Activated naive CD8-positive, alpha-beta T cell treated with anti-CD3 and anti-CD28 coated beads for 36 hours (primary cell): ENCODE measurements at places on chromosomes 2 and 18. TPM values are rescaled to one million over a fixed set of nuclear protein-coding genes. Genes with fewer than 3 reads are reported as not detected.
A peak's percentile ranks its signal among the peaks of the same experiment; 100 is the strongest.

GBX2 gene
- total RNA-seq = not detected

CIDEA gene
- total RNA-seq = not detected

ADAM23 gene
- not detected for total RNA-seq

UGP2 gene
- total RNA-seq = 70.0 TPM

AGXT gene
- total RNA-seq = not detected

VSNL1 gene
- not detected for total RNA-seq

ESPNL gene
- total RNA-seq = not detected

ZNF385B gene
- total RNA-seq = not detected

CASP10 gene
- total RNA-seq = 26.5 TPM

CCDC68 gene
- not detected for total RNA-seq

SLC25A12 gene
- 24.5 TPM for total RNA-seq

FAM124B gene
- total RNA-seq = 0.52 TPM

EPB41L3 gene
- total RNA-seq = 0.80 TPM

DNA sequence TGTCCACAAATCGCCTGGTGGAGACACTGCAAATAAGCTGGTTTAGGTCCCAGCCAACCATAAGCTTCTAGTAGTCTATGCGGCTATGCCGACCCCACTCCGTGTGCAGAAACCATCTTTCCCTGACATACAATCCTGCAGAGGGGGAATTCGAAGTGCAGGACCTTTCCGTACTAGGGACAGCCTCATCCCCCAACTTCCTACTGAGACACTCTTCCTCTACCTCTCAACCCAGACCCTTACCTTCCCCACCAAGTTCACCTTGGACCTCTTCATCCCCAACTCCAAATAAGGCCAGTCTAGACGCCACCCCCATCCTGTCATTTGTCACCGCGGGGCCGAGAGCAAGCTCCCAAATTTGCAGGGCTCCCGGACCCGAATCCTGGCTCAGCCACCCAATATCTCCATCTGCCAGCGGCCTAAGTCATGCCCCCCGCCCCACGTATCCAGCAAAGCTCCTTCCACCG is 496 bp downstream of the SUCLG1 start:
- peak; percentile 17 for DNase-seq

DNA sequence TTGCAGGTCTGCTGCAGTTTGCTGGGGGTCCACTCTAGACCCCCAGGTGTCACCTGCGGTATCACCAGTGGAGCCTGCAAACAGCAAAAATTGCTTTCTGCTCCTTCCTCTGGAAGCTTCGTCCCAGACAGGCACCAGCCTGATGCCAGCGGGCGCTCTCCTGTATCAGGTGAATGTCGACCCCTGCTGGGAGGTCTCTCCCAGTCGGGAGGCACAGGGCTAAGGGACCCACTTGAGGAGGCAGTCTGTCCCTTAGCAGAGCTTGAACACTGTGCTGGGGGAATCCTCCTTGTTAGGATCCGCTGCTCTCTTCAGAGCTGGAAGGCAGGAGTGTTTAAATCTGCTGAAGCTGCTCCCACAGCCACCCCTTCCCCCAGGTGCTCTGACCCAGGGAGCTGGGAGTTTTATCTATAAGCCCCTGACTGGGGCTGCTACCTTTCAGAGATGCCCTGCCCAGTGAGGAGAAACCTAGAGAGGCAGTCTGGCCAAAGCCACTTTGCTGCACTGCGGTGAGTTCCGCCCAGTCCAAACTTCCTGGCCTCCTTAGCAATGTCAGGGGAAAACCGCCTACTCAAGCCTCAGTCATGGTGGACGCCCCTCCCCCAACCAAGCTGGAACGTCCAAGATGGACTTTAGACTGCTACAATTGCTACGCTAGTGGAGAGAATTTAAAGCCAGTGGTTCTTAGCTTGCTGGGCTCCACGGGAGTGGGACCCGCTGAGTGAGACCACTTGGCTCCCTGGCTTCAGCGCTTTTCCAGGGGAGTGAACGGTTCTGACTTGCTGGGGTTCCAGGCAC is 652.5 kb downstream of the KCNJ3 start:
- DNase-seq = no peak

GRCh38 chr2:158921599-158922408 is 46.6 kb upstream of the TANC1 start:
- DNase-seq = no peak

- DNase-seq = no peak
Measured at GRCh38 chr2:241082341-241083090, 19.6 kb downstream of the MTERF4 start.

- peak; percentile 29 for DNase-seq
Measured at GRCh38 chr2:8684540-8684877, 2.7 kb downstream of the ID2 start.

DNA sequence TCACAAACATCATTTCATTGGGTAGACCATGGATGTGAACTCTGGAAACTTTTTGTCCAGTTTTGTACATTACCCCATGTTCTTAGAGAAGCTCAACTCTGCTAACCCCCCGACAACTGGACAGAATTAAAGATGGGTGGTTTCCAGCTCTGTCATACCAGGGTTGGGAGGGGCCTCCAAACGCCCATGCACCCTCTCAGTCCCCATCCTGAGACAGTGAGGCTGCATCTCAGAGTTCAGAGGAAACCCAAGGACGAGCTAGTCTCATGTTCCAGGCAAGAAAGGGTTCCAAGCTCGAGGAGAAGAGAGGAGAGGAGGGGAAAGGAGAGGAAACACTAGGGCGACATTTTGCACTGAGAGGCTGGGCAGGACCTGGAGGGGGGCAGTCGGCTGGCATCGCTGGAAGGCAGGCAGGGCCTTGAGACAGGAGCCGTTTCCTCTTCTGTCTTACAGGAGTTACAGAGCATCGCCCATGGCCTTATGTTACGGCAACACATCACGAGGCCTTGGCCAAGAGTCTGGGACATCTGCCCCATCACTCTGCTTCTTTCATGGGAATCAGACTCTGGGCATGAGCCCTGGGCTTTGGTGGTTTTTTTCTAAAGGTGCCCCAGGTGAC is 16.4 kb downstream of the MAL start:
- DNase-seq = no peak

DNA sequence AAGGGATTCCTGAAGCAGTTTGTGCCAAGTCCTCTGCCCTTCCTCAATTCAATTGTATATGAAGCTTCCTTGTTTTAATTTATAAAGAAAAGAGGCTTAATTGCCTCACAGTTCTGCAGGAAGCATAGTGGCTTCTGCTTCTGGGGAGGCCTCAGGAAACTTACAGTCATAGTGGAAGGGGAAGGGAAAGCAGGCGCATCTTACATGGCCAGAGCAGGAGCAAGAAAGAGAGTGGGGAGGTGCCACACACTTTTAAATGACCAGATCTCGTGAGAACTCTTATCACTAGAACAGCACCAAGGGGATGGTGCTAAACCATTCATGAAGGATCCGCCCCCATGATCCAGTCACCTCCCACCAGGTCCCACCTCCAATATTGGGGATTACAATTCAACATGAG is 114.2 kb downstream of the SGPP2 start:
- DNase-seq = no peak

- no peak for DNase-seq
Measured at GRCh38 chr2:40148334-40148733, 303.6 kb downstream of the SLC8A1 start.

GRCh38 chr2:239544918-239545465 is 144.2 kb upstream of the HDAC4 start:
- peak; percentile 77 for DNase-seq

GRCh38 chr2:65790676-65790935 is 358.2 kb upstream of the SPRED2 start:
- no peak for DNase-seq

- no peak for DNase-seq
Measured at GRCh38 chr2:30981510-30981909, 156.7 kb downstream of the GALNT14 start.

- no peak for DNase-seq
Measured at GRCh38 chr2:176763851-176764404, 448.7 kb upstream of the HNRNPA3 start.

DNA sequence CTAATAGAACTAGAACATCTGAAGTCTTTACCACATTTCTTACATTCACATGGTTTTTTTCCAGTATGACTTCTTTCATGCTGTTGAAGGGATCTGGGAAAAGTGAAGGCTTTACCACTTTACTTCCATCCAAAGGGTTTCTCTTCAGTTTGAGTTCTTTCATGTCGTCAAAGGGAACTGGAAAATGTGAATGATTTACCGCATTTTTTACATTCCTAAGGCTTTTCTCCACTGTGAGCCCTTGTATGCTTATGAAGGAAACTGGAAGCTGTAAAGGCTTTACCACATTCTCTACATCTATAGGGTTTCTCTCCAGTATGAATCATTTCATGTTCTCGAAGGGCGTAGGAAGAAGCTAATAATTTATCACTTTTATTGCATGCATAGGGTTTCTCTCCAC is 46.7 kb downstream of the NBEAL1 start:
- DNase-seq = no peak

GRCh38 chr2:108384662-108385393 is 7.1 kb downstream of the SULT1C4 start:
- no peak for DNase-seq

DNA sequence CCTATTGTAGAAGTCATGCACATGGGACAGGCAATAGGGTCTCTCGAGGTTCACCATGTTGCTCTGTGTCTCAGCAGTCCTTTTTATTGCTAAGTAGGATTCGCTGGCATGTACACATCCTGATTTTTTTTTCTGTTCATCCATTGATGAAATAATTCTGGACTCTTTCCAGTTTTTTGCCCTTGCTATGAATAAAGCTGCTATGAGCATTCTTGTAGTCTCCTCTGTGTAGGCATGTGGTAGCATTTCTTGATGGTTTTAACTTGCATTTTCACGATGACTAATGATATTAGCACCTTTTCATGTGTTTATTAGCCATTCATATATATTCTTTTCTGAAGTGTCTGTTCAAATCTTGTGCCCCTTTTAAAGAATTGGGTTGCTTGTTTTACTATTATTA is 65.8 kb upstream of the EDAR start:
- DNase-seq = no peak

DNA sequence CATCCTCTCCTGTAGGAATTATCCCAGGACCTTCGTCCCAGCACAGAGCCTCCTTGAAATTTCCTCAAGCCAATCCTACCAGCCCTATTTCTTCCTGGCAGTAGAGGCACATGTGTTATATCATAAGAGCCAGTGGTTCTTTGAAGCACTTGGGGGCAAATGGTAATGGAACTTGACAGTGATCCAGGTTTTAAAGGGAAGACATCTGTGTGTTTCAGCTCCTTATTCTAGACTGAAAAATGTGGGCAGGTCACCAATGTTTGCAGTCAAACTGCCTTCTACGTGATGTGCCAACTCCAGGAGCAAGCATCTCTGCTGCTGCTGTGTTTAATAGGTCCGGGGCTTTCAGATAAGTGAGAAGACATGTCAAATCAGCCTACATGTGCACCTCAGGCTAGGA is 157.1 kb downstream of the GALNT14 start:
- DNase-seq = no peak

GRCh38 chr2:63778391-63778790 is 63.3 kb upstream of the UGP2 start:
- no peak for DNase-seq

DNA sequence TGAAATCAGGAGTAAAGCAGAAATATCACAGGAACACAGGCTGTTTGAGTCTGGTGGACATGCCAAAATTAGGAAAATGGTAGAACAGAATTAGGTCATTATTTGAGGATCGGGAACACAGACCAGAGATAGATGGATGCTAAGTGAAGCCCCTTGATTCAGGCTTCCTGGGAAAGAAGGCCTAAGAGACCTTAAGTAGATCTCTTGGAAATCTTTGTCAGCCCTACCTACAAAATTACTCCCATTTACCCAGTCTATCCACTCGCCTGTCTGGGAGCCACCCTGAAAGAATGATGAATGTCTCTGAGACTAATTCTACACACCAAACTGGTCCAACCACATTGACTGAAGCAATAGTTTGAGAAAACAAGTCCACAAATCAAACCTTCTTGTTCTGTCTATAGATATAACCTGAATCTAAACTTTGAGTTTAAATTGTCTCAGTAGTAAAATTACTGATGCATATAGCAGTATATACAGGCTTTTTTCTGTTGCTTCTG is 36.6 kb upstream of the TANK start:
- no peak for DNase-seq

- DNase-seq = no peak
Measured at GRCh38 chr2:190031969-190032618, 30.4 kb downstream of the MSTN start.

DNA sequence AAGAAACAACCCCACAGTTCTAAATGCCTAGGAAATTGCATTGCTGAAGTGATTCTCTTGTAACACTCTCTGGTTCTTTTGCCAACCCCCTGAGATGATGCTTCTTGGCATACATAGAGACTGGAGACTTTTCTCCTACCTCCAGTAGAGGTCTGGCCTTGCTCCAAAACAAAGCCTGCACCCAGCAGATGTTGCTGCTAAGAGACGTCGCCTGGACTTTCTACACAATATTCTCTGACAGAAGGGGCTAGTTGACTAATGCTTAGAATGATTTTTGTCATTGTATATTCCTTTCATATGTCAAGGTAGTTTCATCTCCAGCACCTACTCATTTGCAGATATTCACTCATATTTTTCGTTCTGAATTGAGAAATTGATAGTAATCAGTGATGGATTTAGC is 24.6 kb downstream of the SOWAHC start:
- DNase-seq = no peak

DNA sequence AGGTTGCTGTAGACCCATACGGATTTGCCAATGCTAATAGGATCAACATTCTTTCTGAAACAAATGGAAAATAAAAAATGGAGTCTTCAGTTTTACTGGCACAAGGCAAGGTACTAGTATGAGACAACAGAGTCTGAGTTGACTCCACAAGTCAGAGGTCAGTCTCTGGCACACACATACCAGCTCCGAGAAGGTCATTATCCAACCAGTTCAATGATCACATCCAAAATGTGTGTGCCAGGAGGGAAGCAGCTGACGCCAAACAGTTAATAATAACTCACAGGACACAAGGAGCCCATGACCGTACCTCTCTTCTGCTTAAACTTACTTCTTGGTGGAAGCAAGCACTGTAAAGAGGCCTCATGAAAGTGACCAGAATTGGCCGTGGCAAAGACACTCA is 528.6 kb downstream of the ZNF516 start:
- DNase-seq = no peak

- DNase-seq = no peak
Measured at GRCh38 chr18:26908906-26909305, 43.4 kb upstream of the AQP4 start.

GRCh38 chr2:32688541-32688940 is 60.7 kb downstream of the TTC27 start:
- DNase-seq = no peak

- DNase-seq = no peak
Measured at GRCh38 chr2:6945821-6946220, 28.6 kb downstream of the RNF144A start.

GRCh38 chr2:114089636-114090319 is 199.9 kb downstream of the ACTR3 start:
- no peak for DNase-seq

- no peak for DNase-seq
Measured at GRCh38 chr2:25479761-25480160, 138.0 kb upstream of the DNMT3A start.
